T47D (cell line): ENCODE measurements at places on chromosomes 1 and 21.

DNA sequence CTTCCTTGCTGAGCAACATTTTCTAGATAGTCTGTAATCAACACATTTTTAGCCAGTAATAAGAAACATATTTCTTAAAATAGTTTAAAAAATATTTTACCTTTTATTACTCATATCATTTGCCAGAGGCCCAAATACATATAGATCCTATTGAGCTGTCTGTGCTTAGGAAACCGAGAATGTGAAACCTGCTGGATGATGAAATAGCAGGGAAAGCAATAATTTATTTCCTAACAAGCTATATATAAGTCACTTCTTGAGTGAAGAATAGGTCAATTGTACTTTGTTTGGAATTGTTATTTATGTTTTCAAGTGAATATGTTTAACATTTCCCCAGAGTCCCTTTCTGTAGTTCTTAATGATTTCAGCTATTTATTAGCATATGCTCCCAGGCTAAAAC, 339.9 kb upstream of the TMPRSS15 start:
- DNase-seq, result no peak

- DNase-seq, result no peak
These were observed 48.7 kb upstream of the LBR start for GRCh38 chr1:225476538-225476988.

GRCh38 chr1:96596226-96596922, 125.2 kb upstream of the PTBP2 start:
- DNase-seq, result no peak

GRCh38 chr1:8939362-8939995, 6.2 kb upstream of the CA6 start:
- no peak for DNase-seq

- DNase-seq, result peak; percentile 26
These were observed 14.7 kb downstream of the JUN start for GRCh38 chr1:58768971-58769808.

DNA sequence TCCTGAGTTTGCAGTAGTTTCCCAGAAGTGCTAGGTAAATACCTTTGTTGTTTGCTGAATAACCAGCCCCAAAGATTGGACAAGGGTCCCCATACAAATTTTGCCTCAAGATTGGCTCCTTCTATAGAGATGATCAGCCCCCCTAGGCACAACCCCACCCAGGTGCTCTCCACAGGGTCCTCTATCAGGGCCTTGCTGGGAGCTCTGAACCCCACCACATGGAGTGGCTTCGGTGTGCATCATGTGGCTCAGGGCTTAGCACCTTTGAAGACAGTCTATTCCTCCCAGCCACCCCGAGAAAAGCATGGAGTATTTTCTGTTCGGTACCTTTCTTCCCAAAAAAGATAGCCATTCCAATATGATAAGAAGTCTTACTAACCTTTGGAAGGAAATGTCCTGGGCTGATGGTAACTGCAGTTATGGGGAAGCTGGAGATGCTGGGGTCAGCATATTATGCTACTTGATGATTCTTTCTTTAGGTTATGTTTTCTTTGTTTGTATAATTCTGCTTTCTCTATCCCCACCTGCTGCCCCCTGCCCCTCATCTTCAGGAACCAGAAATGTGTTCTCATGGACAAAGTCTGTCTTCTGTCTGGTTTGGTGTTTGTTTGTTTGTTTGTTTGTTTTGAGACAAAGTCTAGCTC, 5.0 kb upstream of the TSPAN1 start:
- no peak for DNase-seq

DNA sequence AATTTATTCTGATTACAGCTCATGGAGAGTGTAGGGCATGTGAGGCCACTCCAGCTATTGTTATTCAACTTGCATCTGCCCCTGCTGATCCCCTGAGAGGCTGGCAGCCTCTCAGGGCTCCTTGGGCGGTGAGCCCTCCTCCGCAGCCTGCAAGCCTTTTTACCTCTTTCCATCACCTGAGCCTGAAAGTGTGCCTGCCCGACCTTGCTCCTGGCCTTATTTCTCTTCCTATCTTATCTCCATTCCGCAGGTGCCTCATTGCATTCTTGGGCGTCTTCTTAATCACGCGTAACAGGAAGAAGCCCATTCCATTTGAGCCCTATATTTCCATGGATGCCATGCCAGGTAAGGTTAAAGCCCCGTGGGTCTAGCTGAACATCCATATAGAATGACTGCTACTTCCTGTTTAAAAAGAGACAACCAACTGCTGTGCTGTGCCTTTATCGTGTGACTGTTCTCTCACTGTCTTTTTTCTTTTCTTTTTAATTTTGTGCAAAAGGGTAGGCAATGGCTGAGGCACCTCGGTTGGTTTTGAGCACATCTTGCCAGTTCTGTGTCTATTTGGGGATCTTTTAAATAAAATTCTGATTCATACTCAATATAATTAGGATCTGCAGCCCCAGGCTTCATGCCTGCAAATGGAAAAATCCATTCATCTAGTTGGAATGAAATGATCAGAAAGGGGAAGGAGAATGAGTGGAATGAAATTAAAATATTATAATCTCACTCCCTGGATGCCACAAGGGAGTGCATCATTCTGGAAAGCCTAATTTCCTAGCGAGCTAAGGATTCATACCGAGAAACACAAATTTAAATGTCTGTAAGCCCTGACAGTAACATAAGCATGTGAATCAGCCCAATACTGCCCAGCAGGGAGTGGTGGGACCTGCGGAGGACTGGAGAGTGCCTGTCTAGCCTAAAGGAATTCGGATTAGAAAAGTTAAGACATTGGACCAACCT, 38.6 kb upstream of the RCAN3 start:
- no peak for DNase-seq

DNA sequence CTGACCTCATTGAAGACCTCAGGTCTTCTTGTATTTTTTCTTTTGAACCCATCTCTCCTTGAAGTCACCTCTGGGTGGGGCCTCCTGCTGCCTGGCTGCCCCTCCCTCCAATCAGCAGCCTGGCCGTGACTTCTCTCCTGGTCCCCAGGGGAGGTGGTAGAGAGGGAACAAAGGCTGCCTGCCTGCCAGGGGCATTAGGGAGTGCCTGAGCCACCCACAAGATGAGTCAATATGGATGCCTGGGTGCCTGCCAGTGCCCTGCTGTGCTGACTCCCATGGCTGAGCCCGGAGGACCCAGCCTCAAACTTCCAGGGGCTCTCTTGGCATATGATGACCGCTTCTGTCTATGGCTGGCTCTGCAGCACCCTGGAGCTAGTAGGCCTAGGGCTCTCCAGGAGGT, 5.3 kb upstream of the CDCP2 start:
- DNase-seq, result no peak

GRCh38 chr1:30968220-30968971, 59.8 kb upstream of the SDC3 start:
- no peak for DNase-seq

DNA sequence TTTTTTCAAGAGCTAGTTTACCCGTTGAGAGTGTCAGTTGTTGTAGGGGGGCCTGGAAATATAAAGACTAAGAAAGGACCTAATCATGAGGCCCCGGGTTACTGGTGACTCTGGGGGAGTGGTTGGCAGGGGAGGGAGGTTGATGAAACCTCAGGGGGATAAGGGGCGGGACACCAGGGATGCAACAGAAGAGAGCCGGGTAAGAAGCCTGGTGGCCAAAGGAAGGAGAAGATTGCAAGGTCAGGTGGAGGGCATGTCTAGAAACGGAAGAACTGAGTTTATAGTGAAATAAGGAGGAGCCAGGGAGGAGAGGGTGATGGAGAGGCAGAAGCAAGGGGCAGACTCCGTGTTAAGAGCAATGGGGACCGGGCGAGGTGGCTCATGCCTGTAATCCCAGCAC, 12.5 kb upstream of the SPOCD1 start:
- DNase-seq, result no peak

- DNase-seq, result no peak
These were observed 40.9 kb downstream of the CLSTN1 start for GRCh38 chr1:9782897-9783296.

DNA sequence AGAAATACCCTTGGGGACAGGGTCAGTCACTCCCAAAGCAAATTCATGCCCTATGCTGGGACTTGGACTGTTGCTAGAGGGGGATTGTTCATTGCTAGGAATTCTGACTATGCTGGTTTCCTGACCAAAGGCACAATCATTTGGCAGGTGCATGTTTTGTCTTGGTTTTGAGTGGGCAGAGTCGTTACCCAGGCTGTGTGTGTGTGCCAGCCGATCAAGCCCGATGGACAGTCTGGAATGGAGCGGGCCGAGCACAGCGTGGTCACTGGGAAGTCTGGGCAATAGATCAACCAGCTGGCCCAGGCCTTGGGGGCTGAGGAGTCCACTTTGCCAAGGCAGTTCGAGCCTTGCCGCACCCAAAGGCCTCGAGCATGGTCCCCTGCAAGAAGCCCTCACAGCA, 60.9 kb downstream of the HTR6 start:
- no peak for DNase-seq

- no peak for DNase-seq
These were observed 12.2 kb downstream of the UTP25 start for GRCh38 chr1:209839875-209840546.

DNA sequence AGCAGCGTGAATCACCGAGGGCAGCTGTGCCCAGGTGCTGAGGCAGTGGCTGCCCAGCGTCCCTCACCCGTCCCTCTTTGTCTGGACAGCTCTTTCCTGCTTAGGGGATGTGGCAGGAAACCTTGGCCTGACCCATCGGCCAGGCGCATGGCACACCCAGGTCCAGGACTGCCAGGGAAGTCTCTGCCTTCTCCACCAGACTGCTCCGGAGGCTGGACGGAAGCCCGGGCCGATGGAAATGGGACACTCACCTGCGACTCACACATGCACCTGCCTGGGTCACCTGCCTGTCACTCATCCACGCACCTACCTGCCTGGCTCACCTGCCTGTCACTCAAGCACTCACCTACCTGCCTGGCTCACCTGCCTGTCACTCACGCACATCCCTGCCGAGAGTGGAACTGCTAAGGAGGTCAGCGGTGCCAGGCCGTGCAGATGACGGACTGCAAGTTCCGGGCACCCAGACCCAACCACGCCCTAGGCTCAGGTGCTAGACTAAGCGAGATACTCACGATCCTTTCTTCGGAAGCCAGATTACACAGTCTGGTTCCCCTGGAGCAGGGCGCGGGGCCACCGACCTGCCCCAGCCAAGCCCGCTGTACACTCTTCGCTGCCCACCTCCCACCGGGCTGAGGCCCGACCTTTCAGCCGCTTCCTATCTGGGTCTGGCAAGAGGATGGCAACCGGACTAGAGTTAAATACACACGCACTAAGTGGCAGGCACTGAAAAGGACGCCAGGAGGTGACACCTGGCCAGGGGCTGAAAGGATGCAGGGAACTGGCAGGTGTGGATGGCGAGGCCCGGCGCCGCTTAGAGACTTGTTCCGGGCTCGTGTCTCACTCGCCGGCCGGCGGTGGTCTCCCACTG, 1.1 kb downstream of the UBE2J2 start:
- DNase-seq, result peak; percentile 93

DNA sequence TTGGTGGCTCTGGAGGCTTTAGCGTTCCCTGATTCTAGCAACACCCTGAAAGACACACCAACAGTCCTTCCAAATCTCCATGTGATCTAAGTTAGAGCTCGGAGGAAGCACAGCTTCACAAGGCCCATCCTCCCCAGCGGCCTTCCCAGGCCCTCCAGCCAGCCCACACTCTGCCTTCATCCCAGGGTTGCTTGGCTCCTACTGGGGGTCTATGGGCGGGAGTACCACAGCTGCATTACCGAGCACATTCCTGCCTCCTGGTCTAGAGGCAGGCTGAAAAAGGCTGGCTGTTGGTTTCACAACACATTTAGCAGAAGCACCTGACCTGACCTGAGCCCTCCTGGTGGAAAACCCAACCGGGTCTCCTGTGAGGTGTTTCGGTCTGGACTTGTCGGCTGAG, 54.7 kb upstream of the TRIM67 start:
- DNase-seq, result no peak

GRCh38 chr1:87812871-87813577, 484.3 kb downstream of the LMO4 start:
- DNase-seq, result no peak

DNA sequence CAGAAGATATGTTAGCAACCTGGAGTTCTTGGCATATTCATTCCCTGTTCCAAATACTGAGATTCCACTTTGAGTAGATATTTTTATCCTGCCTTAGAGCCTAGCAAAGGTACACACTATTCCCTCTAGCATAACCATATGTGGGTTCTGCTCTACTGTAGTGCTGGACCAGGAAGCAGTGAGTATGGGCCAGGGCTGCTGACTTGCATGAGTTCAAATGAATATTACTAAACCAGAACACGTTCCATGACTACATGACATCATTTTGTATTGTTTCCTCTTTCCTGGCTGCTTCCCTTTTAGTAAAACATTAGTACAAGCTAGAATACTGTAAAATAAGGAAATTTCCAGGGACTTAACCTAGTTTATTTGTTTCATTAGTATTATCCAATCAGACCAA, 41.1 kb downstream of the TNFSF18 start:
- DNase-seq, result no peak

DNA sequence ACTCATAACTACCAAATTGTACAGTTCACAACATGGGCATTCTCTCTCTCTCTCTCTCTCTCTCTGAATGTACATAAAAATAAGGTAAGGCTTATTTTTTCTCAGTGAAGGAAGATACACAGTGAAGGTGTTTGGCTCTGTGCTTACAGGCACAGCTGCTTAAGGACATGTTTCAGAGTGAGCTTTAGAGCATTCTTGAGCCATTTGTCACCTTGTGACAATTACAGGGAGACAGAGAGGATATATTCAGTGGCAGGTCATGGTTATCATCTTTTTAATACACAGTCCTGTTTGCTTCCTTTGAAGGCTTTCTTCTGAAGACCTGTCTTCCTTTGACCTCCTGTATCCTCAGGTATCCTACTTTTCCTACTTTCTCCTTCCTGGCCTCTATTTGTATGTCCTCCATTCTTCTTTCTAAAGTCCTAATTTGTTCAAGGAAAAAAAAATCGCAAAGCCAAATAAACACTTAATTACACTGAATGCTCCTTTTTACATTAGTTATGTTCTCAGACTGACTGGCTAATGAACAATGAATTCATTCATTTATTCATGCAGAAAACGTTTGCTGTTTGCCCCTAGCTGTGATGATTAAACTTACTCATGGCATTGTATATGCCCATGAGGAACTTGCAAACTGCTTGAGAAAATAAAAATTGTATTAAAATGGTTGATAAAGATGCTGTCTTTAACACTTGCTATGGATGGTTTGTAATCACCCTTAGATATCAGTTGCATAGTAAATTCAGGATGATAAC, 33.4 kb downstream of the HSD17B7 start:
- DNase-seq, result no peak

DNA sequence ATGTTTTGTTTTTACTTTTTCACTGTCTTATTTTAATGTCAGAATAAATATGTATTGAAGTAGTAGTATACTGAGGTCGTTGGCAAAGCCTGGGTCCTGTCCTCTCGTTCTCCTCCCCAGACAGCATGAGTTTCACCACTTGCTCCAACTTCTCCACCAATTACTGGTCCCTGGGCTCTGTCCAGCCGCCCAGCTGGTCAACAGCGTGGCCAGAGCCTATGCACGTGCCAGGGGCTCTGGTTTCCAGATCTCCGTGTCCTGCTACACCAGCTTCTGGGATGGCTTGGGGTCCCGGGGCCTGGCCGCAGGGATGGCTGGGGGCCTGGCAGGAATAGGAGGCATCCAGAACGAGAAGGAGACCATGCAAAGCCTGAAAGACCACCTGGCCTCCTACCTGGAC, 19.3 kb downstream of the PTPN14 start:
- DNase-seq, result no peak

- DNase-seq, result no peak
These were observed 113.1 kb downstream of the ITSN1 start for GRCh38 chr21:33755354-33755753.

- DNase-seq, result no peak
These were observed 2.1 kb upstream of the LPGAT1 start for GRCh38 chr1:211832661-211833060.
